ENCODE measurements at places on chromosomes 13 and 19.

DNA sequence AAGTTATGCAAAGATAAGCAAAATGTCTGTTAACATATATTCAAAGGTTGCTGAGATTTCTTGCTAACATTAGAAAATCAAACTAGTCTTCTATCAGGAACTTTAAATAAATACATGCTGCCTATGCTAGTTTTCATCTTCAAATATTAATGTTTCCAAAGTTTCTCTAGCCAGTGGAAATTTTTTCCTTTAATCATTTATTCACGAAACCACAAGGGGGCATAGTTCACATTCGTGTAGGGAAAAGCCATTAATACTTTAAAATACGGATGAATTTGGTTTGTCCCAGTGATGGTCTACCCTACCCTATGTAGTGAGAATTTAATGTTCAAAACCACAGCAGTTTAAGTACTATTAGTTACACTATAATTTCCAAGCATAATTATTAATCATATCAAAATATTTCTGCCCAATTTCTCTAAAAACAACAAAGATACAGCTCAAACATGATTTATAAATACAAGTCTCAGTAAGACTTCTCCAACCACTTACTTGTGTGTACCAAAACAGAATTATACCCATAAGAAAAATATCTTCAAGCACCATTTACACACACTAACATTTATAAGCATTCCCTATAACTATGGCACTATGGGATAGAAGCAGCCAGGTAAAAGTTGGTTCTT lies 16.2 kb downstream of the NUFIP1 start:
- no peak for DNase-seq

DNA sequence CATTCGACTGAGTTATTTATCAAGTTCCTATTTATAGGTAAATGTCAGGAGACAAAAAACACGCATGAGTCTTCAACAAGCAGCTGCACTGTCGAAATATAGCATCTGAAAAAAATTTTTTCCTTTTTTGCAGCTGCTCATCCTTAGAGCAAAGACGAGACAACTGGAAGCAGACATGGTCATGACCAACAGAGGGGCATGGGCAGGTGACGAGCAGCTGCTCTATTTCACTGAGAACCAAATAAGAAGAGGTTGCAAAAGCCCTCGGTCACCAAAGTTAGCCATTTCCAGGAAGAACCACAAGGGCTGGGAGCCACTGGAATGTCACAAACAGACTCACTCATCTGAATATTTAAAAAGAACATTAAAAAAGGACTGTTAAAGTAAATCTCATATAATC lies 22.2 kb downstream of the SOHLH2 start:
- DNase-seq: no peak

GRCh38 chr19:38663156-38663651 lies 15.8 kb downstream of the ACTN4 start:
- DNase-seq: no peak

- no peak for DNase-seq
These were observed 1.7 kb upstream of the UCHL3 start for GRCh38 chr13:75547917-75548316.

DNA sequence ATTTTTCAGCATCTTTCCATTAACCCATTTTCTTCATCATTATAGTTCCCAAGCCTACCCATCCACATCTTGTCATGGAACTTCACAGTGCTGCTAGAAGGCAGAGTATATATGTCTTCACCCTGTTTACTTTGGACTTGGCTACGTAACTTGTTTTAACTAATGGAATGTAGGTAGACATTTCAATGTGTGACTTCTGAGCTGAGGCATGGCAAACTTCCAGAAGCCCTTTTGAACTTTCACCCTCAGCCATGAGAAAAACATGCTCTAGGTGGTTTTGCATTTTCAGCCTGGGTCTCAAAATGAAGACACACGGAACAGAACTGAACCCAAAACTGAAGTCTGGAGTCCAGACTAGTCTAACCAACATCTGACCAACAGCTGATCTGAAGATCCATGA lies 3.2 kb downstream of the TEX30 start:
- no peak for DNase-seq

DNA sequence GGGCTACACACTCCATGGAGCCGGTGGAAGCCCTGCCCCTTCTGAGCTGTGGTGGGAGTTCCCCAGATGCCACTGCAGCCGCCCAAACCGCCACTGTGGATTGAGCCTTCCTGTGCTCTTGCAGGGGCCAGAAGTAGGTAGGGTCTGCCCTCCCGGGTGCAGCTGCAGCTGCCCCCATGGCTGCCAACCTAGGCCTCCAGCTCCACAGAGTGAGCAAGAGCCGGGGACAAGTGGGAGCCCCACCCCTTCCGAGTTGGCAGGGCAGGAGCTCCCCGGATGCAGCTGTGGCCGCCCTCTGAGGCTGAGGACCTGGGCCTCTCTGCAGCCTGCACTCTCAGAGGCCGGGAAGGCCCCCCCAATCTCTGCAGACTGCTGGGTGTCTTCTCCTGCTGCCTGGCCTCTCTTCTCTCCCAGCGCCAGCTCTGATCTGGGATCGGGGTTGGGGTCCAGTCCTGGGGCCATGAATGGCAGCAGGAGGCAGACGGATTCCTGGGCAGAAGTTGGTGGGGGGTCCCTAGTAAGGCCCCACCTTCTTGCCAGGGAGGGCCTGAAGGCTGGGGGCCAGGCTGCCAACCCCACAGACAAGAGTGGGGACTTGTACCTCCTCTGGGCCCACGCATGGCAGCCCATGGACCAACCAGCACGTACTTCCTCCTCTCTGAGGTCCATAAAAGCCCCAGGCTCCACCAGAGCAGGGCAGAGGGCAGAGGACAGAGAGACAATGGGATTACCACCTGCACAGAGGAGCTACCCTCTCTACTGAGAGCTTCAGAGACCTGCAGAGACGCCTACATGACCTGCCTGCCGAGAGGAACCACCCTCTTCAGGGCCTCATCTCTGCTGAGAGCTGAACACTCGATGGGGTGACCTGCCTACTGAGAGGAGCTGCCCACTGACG lies 28.9 kb downstream of the AP2S1 start:
- peak; percentile 37 for DNase-seq

DNA sequence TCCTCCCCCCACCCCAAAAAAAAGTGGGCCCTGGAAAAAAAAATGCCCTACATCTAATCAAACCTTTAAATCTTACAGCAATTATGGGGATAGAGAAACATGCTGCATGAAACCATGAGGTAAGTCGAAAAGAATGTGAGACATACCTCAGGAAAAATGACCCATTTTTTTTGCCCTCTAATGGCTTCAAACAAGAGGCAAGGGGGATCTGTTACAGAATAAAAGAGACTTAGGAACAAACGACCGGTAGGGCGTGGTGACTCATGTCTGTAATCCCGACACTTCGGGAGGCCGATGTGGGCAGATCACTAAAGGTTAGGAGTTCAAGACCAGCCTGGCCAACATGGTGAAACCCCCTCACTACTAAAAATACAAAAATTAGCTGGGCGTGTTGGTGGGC lies 8.4 kb downstream of the RGL3 start:
- DNase-seq: no peak

- DNase-seq: no peak
These were observed 15.7 kb upstream of the B3GNT3 start for GRCh38 chr19:17778968-17779929.

GRCh38 chr19:41646589-41647204 lies 19.8 kb upstream of the CEACAM4 start:
- no peak for DNase-seq

GRCh38 chr13:111920932-111921705 lies 145.8 kb upstream of the SOX1 start:
- DNase-seq: no peak

DNA sequence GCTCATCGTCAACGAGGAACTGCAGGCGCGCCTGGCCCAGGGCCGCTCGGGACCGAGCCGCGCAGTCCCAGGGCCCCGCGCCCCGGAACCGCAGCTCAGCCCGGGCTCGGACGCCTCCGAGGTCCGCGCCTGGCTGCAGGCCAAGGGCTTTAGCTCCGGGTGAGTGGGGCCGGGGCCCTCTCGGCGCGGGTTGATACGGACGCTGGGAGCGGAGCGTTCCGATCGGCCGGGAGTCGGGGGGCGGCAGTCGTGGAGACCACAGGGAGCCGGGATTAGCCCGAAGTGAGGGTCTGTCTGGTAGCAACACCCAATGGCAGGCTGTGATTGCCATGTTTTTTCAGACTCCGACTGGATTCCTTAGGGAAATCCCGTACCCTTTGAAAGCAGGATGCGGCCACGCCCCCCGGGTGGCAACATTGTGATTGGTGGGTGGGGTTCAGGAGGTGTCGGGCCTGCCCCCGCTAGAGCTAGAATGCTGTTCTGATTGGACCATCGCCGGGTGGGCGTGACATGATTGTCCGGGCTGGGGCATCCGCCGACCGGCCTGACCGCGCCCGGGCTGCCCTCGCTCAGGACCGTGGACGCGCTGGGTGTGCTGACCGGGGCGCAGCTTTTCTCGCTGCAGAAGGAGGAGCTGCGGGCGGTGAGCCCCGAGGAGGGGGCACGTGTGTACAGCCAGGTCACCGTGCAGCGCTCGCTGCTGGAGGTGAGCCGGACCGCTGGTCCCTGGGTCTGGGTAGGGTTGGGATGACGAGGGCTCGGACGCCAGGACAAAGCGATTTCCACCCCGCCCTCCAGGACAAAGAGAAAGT lies 11.3 kb downstream of the EPS8L1 start:
- DNase-seq: peak; percentile 25

DNA sequence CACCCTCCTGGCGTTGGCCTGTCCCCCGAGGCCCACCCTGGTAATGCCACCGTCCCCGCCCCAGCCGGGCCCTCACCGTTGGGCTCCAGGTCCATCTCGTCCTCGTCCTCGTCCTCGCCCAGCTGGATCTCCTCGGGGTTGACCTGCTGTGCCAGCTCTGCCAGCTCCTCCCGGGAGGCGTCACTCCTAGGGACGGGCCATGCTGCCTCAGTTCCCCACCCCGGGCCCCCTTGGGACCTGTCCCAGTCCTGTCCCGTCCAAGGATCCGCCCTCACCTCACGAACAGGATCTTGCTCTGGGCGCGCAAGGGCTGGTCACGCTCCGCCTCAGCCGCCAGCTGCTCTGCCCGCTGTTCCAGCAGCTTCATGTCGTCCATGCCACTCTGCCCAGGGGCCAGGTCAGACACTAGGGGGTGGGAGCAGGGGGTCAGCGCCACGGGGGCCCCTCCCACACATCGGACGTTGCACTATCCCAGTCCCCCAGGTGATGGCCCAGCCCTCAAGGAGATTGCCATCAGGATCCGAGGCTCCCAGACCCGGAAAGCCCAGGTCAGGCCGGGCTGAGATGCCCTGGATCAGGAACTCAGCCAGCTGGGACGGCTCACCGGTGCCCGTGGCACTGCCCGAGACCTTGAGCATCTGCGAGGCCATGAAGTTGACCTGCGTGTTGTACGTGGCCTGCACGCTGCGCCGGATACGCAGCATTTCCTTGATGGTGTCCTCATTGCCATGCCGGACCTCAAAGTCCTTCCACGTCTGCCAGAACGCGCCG lies 9.5 kb downstream of the XAB2 start:
- DNase-seq: no peak

GRCh38 chr19:4327252-4327876 lies 11.3 kb downstream of the STAP2 start:
- DNase-seq: peak; percentile 55

DNA sequence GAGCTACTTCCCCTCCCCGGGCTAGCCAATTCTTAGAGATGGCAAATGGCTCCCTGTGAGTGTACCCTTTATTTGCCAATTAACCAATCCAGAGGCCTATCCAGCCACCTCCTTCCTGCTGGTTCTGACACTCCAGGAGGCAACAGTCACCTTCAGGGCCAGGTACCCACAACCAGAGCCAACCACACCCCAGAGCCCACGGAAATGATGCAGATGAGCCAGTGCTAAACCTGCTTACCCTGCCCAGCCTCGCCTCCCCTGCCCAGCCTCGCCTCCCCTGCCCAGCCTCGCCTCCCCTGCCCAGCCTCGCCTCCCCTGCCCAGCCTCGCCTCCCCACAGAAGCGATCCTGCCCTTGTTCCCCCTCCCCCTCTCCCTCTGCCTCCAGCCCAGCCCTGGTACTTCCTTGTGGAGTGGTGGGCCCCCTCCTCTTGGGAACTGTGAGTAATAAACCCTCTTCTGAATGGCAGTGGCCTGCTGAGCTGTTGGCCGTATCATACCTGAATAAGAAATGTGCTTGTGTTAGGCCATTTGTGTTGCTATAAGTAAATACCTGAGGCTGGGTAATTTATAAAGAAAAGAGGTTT lies 173.8 kb upstream of the RNF113B start:
- DNase-seq: no peak

GRCh38 chr13:38419312-38419873 lies 69.7 kb downstream of the UFM1 start:
- DNase-seq: no peak

DNA sequence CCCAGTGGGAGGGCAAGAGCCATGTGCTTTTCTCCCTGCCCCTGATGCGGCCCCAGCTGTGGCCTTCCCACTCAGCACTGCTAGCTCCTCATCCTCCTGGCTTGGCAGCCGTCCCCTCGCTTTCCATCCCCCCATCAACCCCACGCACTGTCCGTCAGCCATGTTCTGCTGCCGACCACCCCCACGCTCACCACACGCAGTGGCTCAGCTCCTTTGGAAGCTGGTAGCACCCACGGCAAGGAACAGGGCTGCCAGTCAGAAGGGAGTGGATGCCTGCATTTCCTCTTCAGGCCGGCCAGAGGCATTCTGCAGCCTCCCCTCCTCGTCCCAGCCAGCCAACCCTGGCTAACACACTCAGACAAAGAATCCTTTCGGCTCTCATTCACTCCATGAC lies 6.3 kb downstream of the CALM3 start:
- DNase-seq: no peak

DNA sequence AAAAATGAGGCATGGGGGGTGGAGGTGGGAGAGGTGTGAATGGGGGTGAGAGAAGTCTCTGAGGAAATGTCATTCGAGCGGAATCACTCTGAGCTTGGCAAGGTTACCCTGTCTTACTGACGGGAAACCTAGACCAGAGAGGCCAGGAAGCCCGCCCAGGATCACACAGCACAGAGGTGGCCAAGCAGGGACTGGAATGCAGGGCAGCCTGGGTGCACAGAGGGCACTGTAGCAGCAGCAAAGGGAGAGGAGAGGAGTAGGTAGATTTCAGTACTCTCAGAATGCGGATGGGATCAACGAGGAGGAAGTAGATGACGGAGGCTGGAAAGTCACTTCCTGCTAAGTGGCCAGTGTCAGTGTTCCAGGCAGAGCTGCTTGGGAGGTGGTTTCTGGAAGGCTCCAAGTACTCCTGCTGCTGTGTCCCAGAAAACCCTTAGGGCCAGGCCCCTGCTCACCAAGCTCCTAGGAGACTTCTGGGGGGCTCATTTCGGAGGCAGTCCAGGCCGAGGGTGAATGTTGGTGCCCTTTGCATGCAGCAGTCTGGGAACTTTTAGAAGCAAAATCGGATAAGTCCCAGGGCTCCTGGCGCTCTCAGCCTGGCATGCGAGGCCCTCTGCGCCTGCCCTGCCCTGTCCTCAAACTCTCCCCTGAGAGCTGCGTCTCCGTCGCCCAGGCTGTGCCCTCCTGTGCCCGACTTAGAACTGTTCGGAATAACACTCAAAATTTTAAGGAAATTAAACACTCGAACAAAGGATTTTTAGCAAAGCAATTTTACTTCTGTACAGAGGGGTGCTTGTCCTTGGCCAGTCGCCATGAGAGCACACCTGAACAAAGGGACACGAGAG lies 33.5 kb downstream of the DNM2 start:
- DNase-seq: no peak

DNA sequence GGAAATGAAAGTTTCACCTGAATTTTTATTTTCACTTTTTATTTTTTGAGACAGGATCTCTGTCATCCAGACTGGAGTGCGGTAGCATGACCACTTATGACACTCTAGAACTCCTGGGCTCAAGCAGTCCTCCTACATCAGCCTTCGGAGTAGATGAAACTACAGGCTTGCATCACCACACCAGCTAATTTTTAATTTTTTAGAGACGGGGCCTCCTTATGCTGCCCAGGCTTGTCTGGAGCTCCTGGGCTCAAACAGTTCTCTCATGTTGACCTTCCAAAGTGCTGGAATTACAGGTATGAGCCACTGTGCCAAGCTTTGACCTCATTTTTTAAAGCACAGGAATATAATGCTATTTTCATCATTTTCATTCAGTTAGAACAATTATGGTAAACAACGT lies 297.0 kb upstream of the KLHL1 start:
- no peak for DNase-seq

Measured in stimulated activated CD8-positive, alpha-beta memory T cell treated with anti-CD3 and anti-CD28 coated beads, Interleukin-2, amount 100 ng/mL, for 1 hour (primary cell).